ENCODE measurements at places on chromosomes 4 and X.
A peak's percentile ranks its signal among the peaks of the same experiment; 100 is the strongest.

GRCh38 chrX:115900425-115900824 lies 270.1 kb upstream of the AGTR2 start:
- no peak for DNase-seq

DNA sequence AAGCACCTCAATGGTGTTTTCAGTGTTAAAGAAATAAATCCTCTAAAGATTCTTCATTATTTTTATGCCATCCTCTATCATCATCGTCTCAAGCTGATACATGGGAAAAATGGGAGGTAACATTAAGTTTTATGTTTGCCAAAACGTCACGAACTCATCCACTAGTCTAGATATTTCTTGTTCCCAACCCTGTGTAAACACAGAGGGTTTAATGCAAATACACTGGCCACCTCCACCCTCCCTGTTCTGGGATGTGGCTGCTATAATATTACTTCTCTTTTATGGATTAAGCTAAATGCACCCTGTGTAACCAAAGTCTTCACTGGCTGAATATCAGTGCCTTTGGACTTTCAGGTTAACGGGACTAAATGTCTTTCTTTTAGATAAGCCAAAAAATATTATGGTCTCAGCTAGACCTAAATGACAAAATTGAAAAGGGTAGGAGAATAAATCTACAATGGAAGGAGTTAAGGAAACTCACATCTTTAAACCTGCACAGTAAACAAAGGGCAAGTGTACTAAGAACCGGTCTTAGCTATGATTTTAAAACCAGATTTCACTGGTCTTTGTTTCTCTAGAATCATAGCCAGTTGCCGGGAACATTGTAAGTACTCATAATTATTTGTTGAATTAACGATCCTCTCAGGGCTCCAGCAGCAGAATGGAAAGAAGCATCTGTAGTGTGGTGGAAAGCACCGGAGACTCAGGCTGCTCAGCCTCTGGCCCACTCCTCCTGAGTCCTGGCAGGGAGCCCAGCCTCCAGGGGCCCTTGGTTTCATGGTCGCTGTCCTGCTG lies 103.5 kb upstream of the NOCT start:
- DNase-seq, result no peak

GRCh38 chrX:131816551-131817136 lies 206.5 kb upstream of the STK26 start:
- DNase-seq, result peak; percentile 61

DNA sequence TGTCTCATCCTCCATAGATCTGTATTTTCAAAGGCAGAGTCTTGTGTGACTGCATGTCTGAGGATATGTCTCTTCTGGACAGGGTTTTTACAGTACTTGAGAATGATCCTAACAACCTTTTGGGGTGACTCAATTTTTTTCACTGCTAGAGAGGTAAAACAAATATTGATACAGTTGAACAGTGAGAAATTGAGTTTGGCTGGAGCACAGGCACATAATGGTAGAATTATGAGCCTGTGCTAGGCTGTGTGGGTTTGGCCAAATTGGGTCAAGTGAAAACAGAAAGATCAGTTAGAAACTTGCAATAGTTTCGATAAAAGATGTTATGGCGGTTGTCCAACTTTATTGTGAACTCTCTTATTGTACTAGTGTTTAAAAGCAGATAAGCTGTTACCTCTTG lies 23.3 kb upstream of the EOLA2 start:
- DNase-seq, result no peak

DNA sequence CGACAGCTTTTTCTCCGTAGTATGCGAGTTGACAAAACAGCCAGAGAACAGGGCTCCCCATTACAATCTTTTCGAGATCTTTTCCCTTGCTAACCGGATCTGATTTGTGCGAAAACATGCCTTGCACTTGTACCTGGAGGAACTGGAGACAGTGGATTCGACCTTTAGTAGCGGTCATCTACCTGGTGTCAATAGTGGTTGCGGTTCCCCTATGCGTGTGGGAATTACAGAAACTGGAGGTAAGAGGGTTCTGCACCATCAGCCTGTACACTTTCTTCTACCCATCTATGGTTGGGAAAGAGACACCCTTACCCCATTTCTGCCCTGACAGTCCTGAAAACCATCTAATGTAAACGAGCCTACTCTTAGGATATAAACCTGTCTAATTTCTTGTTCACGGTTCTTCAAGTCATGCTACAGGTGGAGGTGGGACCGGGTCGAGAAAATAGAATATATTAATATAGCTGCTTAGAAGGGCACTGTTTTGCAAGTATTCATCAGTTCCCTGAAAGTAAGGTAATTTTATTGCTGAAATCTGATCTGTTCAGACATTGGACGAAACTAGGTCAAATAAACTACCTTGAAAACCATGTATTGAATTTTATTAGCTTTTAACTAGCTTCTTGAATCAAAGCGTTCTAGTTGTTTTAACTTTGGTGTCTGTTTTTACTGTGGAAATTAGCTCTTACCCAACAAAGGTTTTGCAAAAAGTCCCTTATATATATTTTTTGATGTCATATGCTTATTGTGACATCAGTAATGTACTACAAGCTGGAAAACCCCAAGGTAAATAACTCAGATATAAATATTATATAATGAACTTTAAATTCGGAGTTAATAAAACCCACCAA lies 869 bp downstream of the TMEM184C start:
- DNase-seq, result no peak

DNA sequence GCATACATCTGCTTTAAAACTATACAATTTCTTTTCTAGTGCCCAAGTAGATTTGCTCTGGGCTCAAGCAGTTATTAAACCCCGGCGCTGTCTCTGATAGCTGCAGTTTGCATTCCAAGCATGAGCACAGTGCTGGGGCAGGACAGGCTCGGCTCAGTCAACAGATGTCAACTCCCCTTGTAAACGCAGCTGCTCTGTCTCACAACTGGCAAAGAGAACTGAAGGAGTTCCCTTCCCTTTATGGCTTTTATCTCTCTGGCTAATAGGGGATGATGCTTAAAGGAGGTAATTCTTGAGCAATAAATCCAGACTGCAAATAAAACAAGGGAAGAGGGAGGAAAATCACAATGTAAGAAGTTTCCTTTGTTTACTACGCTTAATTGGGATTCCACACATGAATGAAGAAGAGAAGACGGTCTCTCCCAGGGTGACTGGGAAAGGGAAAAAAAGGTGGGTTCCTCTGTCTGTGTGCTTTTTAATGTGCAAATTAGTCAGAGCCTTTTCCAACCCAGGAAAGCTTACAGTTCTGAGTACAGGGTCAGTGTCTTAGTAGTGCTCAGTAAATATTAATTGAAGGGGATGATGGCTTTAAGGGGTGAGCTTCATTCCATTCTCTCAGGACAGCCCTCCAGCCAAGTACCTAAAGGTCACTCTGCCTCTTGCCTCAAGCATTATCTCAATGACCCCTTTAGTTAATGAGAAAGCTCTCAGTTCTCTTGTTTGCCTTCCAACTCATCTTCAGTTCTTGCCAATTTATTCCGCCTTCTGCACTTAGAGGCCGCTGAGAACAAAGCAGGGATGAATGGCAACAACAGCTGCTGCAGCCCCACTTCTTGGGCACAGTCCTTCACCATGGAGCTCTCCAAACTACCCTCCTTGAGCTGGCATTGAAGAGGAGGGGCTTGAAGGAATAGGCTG lies 155.7 kb upstream of the JADE1 start:
- no peak for DNase-seq

GRCh38 chrX:130788786-130789581 lies 114.0 kb downstream of the ENOX2 start:
- no peak for DNase-seq

DNA sequence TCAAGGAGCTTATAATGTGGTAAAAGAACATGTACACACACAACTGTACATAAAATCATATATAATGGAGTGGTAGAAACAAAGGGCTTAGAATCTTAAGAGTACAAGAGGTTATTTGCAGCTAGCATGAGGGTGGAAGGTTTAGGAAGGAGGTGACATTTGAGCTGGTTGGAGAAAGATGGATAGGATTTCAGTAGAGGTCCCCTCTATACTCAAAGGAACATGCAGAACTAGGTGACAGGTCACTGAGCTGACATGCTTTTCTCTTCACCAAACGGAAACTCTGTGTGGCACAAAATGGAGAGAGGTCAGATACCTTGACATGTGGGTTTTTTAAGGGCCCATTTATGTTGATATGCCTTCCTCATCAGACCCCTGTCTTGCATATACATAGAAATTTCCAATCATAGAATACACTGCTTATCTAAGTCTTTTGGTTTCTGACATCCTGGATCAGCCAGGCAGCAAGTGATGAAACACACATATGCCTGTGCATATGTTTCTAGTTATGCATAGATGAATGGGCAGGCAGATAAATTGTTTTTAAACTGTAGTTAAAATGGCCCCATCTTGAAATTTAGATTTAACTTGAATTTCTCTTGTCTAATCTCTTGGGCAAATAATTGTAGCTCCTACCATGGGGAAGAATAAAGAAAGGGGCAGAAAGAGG lies 29.3 kb downstream of the CLCN5 start:
- DNase-seq, result no peak

- DNase-seq, result no peak
Measured at GRCh38 chr4:155665054-155665453, 1.6 kb upstream of the GUCY1A1 start.
